Pulmonary artery endothelial cell (primary cell): ENCODE measurements at places on chromosomes 11 and 22.

GRCh38 chr11:33162831-33163230 is 1.6 kb upstream of the CSTF3 start:
- DNase-seq: no peak

DNA sequence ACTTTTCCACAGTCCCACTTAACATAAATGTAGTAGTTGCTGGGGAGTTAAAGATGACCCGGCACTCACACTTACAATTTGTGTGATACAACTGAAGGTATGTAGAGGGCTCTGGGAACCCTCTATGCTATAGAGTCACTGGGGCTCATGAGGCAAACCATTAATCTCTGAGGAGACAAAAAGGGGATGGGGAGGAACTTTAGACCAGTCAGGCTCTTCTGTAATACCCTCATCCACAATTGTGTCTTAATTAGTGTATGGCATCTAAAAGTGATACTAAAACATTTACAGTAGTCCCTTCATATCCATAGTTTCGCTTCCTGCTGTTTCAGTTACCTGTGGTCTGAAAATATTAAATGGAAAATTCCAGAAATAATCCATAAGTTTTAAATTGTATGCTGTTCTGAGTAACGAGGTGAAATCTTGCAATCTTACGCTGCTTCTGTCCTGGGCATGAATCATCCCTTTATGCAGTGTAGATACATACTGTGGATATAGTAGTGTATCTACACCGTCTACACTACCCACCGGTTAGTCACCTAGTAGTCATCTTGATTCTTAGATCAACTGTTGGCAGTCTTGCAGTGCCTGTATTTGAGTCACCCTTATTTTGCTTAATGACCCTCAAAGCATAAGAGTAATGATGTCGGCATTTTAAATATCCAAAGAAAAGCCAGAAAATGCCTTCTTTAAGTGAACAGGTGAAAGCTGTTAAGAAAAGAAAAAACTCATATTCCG is 12.2 kb downstream of the CBL start:
- peak; percentile 30 for DNase-seq

DNA sequence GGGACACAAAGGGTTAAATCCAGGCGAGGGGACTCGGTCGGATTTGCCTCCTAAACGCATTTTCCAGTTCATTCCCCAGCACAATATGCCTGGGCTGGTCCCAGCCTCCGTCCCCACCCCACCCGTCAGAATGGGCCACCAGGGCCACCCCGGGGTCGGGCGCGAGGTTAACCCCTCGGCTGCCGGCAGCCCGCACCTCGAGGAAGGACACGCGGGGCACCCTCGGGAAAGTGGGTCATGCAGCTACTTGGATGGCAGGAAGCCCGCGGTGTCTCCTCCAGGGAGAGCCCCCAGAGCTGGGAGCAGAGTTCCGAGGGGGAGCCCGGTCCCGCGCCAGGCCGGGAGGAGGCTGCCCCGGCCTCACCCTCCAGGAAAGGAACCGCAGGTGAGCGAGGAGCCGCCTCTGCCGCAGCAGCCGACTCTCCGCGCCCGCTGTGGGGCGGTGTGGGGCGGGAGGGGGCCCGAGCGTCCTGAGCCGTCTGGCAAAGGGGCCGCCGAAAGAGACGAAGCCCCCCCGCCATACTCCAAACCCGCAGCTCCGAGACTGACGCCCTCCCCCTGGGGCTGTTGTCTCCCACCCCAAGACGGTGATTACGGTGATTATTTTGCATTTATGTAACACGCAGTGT is 1.4 kb downstream of the NECTIN1 start:
- no peak for DNase-seq

DNA sequence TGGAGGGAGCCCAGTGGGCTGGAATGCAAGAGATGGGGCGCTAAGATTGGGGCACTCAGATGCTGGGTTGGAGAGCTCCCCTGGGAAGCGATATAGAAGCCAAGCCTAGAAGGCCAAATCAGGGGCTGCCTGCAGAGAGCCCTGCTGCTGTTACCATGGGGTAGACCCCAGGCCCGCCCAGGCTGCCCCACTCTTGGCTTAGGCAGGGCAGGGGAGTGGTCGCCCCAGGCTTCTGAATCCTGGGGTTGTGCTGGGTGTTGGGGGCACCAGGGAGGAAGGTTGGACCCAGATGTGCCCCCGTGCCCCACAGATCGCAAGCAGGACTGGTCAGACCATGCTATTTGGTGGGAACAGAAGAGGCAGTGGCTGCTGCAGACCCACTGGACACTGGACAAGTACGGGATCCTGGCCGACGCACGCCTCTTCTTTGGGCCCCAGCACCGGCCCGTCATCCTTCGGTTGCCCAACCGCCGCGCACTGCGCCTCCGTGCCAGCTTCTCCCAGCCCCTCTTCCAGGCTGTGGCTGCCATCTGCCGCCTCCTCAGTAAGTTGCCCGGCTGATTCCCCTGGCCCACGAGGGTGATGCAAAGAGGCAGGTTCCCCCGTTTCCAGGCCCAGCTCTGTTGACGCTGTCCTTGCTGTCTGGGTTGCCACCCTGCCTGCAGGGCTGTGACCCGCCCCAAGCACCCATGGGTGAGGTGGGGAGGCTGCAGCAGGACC is 3.9 kb downstream of the FERMT3 start:
- no peak for DNase-seq

- DNase-seq: no peak
Measured at GRCh38 chr11:113265362-113265761, 49.0 kb upstream of the TTC12 start.

- peak; percentile 93 for DNase-seq
Measured at GRCh38 chr22:29310863-29311339, 4.5 kb downstream of the GAS2L1 start.

GRCh38 chr11:113881856-113882255 is 6.5 kb upstream of the USP28 start:
- DNase-seq: no peak
